ENCODE measurements at places on chromosomes 4 and X.

DNA sequence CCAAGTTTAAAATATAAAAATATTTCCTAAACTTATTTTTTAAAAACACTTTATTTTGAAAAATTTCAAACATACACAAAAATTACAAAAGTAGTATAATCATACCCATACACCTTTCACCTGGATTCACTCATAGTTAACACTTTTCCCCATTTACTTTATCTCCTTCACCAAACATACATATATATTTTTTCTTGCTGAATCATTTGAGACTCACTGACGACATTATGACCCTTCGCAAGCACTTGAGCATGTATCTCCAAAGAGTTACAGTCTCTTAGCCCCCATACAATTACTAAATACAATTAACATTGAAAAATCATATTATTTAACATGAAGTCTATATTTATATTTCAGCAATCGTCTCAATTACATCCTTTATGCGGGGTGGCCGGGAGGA lies 19.8 kb downstream of the RXFP1 start:
- DNase-seq = no peak

DNA sequence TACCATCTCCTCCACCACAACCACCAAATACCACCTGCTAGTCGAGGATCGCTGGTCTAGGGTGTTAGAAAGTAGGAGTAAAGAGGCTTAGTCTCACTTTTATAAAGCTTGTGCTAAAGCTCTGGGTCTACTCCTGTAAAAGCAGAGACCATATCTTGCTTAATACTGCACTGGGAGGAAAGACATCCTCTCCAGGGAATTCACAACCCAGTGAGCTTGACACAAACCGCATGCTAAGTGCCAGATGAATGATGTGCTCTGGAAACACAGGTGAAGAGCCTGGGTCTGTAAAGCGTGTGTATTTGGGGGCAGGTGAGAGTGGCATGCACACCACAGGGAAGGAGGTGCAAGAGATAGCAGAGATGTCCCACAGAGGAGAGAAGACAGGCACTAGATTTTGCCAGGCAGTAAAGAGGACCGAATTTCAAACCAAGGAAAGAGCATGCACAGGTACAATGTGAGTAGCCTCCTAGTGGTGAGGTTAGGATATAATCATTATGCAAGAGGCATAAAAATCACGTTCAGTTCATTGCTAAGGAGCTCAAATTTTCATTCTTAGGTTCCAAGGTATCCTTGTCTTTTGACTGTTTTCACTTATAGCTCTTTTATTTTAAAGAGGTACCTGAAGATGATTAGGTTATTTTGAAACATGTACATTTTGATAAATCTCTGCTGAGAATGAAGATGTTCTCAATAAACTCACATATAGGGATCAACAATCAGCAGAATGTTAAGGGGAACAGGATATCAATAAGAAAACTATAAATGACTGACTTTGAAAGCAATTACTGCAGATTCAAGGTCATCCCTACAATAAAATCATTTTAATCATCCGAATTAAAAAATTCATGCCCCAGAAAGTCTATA lies 20.7 kb downstream of the TAPT1 start:
- DNase-seq = peak; percentile 36

- no peak for DNase-seq
Measured at GRCh38 chrX:141928432-141928831, 24.7 kb downstream of the MAGEC1 start.

DNA sequence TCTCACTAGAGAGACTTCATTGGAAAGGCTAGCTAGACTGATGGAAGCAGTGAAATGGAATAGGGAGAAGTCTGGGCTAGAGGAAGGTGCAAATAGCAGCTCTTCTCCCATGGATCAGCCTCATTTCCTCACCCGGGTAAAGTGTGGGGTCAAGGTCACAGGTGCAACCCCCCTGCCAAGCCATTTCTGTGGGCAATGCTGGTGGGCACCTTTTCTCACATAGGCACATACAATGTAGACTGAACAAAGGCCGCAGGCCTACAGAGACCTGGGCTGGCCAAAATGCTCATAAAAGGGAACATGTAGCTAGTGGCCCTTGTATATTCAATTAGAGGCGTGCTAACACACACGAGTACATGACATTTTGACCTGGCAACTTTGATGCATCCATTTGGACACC lies 71.5 kb upstream of the EFNB1 start:
- no peak for DNase-seq

DNA sequence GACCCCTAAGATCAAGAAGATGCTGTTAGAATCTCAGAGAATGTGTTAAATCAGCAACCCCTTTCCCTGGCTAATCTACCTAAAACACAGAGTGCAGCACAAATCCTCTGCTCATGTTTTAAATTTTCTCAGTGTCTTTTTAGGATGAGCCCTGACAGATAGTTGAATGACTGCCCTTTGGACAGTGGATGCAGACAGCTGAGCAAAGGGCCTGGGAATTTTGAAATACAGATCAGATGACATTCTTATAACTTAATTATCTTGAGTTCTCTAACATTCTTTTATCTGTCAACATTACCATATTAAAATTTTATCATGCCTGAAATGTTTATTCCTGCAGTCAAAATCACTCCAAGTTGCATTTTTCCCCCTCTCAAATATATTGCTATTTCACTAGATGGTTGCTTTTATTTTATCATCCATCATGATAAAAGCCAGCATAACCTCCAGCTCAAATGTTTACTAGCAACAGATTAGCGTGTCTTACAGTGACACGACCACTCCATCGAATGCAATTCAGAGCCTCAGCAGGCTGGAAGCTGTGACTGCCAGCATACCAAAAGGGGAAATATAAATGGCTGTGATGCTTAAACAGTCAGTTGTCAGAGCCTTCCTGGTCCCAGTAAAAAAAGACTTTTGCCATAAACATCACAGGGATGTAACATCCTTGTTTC lies 22.8 kb upstream of the ARHGAP24 start:
- no peak for DNase-seq

DNA sequence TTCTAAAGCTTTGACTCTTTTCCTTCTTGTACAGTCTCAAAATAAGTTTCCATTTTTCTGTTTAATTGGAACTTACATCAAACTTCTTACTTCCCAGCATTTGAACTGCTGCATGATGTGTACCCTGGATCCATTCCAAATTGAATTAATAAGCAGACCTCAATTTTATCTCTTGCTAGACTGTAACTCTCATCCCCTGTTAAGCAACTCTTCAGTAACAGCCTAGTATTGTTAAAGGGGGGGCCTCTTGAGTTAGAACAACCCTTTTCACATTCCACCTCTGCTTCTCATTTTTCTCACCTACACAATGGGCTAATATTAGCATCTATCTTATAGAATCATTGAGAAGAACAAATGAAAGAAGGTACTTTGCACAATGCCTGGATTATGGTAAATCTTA lies 169.4 kb downstream of the IL1RAPL1 start:
- DNase-seq = no peak

DNA sequence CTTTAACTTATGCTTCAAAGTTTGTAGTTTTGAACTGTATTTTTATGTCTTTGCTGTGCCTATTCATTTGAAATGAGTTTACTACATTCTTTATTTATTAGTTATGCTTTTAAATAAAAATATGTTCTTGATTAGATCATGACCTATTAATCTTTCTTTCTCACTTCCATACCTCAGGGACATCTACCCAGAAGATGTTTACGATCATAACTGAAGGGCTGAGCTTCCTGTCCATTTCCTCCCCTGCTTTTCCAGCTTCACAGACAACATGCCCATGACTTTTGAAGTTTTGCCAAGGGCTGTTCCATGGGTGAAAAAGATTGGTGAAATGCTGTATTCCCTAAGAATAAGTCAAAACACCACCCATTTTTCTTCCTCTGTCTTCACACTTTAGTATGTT lies 99.7 kb upstream of the DDIT4L start:
- DNase-seq = peak; percentile 45

DNA sequence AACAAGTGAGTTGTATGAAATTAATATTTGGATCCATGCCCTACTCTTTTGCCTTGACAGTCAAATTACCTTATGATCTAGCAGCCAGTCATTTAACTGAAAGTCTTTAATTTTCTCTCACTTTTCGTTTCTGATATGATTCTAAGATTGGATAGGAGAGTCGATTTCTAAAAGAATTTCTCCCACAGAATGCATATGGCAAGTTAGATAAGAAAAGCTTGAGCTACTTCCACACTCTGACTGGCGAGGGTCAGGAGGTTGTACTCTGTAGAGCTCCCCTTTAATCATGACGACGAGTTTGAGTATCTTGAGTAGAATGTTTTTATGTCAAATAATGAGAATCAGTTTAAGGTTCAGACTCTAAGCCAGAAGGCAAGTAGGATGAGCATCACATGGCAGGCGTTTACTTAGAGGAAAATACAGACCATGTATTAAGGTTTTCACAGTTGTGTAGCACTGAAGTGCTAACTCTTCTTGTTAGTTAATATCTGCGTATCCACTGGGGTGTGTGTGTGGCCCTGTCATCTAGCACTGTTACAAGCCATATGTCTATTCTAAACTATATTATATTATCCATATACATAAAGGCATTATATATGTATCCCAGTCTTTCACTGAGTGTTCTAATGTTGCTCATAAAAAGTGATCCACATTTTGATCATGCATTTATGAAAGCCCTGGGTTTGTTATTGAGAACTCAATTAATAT lies 37.8 kb downstream of the LRP2BP start:
- DNase-seq = no peak

DNA sequence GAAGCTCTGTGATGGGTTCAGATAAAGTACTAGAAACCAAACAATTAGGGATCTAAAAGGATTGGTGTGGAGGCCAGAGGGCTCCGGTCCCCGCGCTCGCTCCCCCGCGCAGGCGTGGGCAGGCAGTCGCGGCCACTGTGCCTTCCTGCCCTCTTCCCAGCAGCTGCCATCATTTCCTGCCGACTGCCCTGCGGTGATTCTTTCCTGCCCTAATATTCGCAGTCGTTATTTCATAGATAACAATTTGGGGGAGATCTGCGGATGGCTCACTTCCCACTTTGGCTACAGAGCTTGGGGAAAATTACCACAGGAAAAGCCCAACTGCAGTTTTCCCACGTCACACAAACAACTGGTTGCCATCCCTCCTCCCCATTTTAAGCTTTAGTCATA lies 2.2 kb downstream of the GRIA2 start:
- no peak for DNase-seq

DNA sequence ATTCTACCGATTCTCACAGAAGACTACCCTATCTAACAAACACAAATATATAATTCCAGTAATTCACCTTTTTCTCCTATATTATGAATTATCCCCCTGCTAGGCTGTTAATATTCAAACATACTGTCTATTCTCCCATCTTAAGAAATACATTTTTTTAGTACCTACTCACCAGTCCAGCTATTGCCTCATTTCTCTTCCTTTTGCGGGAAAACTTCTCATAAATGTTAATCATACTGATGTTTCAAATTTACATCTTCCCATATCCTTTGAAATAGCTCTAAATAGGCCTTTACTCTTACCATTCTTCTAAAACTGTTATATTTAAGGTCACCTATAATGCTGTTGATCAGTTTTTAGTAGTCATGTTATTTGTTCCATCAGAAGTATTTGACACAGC lies 759.1 kb upstream of the SLIT2 start:
- DNase-seq = no peak

DNA sequence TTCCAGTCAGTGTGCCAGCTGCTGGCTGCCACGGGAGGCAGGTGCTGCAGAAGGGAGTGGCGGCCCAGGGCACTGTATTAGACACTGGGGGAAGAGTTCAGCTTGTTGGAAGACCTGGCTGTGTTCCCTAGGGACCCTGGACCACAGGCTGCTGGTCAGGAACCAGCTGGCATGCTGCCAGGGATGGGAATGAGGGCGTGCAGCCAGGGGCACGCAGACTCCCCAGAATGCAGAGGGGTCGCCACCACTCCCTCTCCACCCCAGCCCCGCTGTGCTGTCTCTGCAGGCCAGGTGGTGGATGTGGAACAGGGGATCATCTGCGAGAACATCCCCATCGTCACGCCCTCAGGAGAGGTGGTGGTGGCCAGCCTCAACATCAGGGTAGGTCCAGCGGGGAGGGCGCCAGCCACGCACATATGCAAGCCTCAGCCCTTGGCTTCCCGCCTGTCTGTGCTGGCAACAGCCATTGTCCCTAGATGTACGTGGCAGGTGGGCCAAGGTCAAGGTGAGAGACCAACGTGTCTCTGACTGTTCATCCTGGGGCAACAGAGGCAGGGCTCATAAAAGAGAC lies 12.3 kb downstream of the ABCD1 start:
- no peak for DNase-seq

GRCh38 chr4:108078024-108078733 lies 88.5 kb downstream of the HADH start:
- no peak for DNase-seq

- peak; percentile 53 for DNase-seq
Measured at GRCh38 chrX:2498781-2499302, 1.9 kb downstream of the DHRSX start.

GRCh38 chr4:8779490-8779932 lies 92.1 kb downstream of the HMX1 start:
- no peak for DNase-seq

DNA sequence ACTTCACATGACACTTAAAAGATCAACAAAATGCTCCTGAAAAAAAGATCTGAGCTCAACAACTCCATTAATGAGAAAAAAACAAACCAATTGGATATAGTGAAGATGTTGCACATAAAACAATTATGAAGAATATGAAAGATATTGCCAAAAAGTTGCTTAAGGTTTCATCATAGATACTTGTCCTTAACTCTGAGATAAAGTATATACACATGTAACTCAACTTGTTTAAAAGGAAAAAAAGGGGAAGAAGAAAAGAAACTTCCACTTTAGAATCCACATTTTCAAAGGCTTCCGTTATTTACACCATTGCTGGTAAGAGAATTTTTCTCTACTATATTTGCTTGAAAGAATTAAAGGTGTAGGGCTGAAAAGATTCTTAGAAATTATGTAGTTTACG lies 2.7 kb downstream of the AFAP1 start:
- no peak for DNase-seq

- no peak for DNase-seq
Measured at GRCh38 chr4:9963328-9963727, 58.0 kb downstream of the SLC2A9 start.

DNA sequence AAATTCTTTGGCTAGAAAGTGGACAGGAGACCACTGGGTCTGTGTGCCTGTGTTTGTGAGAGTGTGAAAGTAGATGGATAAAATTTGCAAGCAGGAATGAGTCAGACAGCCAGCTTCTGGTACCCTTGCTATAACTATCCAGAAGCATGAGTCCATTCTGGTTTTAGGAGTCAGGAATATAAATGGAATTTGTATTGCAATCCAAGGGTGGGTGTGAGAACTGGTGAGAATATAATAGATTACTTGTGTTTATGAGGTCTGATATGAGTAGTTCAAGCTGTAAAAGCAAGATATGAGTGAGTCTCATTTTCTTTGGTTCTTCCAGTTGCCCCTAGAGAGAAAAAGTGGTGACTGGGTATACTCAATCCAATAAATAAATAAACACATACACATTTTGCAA lies 212.7 kb upstream of the TAPT1 start:
- DNase-seq = no peak

GRCh38 chr4:1246111-1246881 lies 2.6 kb downstream of the CTBP1 start:
- no peak for DNase-seq

DNA sequence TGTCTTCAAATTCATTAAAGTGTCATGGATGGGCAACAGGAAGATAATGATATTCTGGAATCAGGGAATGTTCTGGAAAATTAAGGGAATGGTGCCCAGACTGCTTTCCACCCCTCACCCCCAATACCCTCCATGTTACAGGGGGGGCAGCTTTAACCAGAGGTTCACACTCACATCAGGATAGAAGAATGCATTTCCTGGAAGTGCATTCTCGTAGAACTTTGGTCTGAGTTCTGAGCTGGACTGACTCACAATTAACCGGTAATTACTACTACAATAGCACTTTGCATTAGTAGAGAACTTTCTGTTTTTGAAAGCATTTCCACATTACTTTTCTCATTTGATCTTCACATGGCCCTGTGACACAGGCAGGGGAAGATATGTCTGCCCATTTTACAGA lies 52.5 kb upstream of the SHISA3 start:
- DNase-seq = no peak
